ENCODE measurements at places on chromosomes 2 and 18.

DNA sequence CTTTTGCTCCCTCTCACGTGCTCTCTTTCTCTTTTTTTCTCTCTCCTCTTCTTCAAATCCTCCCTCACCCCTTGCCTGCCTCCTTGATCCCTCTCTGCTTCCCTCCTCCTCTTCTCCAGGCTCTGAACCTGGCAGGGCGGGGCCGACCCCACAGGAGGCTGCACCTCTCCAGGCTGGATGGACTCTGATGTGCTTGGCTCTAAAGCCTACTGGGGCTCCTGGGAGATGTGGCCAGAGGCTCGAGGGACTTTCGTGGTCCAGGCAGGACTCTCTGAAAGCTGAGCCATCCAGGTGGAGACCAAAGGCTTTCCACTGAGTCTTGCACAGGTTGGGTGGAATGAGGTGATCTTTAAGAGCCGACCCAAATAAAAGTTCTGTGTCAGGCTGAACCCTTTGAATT is 25.4 kb downstream of the DYSF start:
- no peak overlapping the region for H3K4me3 ChIP-seq
- no peak for DNase-seq
- no peak overlapping the region for H3K27ac ChIP-seq

DNA sequence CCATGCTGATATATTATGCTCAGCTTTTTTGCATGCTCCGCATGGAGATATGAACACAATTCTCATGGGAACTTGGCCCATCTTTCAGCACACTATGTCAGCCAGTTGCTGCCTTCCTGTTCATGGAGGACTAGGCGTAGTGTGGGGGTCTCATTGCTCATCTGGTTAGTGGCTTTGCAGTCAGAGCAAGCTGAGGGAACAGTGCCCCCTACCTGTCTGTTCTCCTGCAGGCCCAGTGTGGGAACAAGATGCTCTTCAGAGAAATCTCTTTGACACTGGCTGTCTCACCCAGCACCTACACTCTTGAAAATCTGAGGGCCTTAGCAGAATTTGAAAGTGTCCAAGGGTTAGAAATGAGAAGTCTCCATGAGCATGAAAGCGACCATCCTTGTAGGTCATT is 47.1 kb downstream of the SPTBN1 start:
- H3K4me3 ChIP-seq = no peak overlapping the region
- no peaks in the 10 kb centered on the region for H3K36me3 ChIP-seq
- DNase-seq = peak; percentile 82
- no peaks in the 10 kb centered on the region for H3K27me3 ChIP-seq

DNA sequence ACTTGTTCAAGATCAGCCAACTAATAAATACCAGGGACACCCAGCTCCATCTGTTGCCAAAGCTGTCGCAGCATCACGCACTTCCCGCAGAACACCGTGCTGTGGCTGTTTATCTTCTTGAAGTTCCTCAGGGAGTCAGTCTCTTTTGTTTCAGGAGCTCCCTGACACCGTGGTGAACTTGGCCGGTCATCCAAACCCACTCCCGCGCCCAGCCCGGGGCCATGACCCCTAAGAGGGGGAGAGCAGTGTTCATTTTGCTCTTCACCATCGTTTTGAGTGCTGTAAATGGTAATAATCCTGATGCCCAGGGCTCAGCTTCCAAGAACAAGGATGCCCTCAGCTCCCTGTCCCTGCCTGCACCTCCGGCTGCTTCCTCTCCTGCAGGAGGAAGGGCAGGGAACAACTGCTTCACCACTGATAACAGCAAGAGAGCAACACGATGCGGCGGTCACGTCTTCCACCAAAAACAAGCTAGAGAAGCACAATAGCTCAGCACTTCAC is 131.4 kb downstream of the SEPTIN10 start:
- H3K27ac ChIP-seq = no peak overlapping the region
- H3K27me3 ChIP-seq = no peaks in the 10 kb centered on the region
- H3K36me3 ChIP-seq = no peaks in the 10 kb centered on the region
- no peak overlapping the region for H3K4me3 ChIP-seq
- no peaks in the 10 kb centered on the region for H3K4me1 ChIP-seq
- DNase-seq = no peak

GRCh38 chr2:99417396-99417795 is 72.4 kb downstream of the REV1 start:
- no peak overlapping the region for H3K27ac ChIP-seq
- no peaks in the 10 kb centered on the region for H3K36me3 ChIP-seq
- no peaks in the 10 kb centered on the region for H3K27me3 ChIP-seq
- H3K4me1 ChIP-seq = no peaks in the 10 kb centered on the region

DNA sequence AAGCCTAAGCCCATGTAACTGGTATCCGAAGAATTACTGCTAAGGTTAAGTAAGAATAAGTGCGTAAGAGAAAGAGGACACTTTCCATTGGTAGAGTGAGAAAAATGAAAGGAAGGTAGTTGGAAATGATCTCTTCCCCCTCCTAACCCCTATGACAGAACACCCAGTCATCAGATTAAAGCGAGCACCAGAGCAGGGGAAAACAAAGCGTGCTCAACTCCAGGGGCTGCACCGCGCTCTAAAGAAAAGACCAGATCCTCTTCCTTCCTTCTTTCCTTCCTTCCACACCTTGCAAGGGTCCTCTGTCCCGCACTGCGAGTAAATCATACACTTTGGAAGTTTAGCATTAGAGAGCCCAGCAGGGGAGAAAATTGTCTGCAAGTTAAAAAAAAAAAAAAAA is 971 bp upstream of the CDH7 start:
- peaks cover 8% of the 10 kb centered on the region for H3K27me3 ChIP-seq
- H3K36me3 ChIP-seq = no peaks in the 10 kb centered on the region
- peak; percentile 6 for DNase-seq
- H3K4me3 ChIP-seq = no peak overlapping the region
- no peaks in the 10 kb centered on the region for H3K4me1 ChIP-seq

DNA sequence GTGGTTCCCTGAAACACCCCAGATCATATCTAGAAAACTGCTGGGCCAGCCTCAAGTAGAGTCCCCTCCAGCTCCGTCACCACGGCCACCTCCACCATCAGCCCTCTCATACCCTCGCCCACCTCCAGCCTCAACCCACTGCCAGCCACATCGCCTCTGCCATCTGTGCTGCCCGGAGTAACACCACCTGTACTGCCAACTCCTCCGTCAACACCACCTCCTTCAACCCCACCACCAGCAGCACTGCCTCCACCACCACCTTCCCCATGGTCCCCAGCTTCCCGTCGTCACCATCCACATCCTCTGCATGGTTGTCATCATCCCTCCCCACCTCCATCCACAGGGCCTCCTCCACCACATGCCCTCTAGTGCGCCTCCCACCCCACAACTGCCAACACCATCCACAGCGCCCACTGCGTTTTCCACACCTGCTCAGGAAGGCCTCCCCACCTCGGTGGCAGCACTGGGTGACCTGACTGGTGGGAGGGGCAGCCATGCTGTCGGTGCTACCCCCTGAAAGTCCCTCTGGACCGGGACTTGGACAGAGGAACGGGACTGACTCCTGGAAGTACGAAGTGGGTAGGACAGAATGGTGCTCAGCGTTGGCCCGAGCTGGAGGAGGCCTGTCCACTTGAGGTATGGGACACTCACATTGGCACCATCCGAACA is 1.6 kb downstream of the SNED1 start:
- DNase-seq = no peak
- H3K4me3 ChIP-seq = no peak overlapping the region
- H3K27me3 ChIP-seq = no peaks in the 10 kb centered on the region
- no peaks in the 10 kb centered on the region for H3K4me1 ChIP-seq

DNA sequence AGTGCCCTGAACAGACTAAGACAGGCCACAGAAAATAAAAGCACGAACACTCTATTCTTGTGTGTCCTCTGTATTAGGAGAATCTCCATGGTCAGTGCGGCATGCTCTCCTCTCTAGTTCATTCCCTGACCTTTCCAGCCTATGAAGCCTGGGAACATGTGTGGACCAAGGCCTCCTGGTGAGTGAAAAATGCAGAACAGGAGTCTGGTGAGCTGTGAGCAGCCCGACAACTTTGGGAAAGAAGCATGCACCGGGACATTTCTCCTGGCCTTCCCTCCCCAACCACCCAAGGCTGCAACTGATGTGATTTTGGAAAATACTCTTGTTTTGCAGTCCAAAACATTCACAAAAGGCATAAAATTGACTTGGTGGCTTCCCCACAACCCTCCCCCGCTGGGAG is 878.3 kb upstream of the ID2 start:
- no peak overlapping the region for H3K4me3 ChIP-seq
- no peak overlapping the region for H3K27ac ChIP-seq

DNA sequence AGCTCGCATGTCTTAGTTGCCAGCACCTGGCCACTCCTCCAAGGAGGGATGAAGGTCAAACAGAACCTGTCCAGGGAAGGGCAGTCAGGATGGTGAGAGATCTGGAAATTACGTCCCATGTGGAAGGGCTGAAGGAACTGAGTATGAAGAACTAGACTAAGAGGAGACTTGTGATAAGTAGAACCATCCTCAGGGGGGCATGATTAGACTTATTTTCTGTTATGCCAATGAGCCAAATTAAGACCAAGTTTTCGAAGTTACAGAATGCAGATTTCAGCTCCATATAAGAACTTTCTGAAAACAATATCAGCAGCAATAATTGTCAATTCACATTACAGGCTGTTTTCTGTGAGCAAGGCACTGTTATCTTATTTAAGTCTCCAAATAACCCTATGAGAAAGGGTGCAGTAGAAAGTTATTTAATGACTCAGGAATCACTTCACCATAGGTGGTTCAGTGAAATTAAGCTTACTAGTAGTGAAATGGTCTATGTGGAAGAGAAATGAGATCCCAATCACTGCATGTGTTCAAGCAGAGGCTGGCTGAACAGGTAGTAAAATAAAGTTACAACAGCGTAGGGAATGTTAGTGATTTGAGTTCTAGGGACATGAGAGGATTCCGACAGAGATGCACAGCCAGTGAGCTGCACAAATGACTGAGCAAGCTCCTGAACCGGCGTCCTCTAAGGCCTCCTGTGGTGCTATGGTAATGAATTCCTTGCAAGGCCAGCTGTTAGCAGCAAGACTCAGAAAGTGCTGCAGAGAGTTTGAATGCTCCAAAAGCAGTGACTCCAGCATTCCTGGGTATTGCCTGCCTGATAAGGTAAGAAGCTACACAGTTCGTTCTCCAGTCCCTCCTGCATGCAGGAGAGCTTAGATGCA is 4.5 kb upstream of the DYM start:
- DNase-seq = peak; percentile 95
- no peaks in the 10 kb centered on the region for H3K27me3 ChIP-seq
- H3K4me1 ChIP-seq = peaks cover 7% of the 10 kb centered on the region

DNA sequence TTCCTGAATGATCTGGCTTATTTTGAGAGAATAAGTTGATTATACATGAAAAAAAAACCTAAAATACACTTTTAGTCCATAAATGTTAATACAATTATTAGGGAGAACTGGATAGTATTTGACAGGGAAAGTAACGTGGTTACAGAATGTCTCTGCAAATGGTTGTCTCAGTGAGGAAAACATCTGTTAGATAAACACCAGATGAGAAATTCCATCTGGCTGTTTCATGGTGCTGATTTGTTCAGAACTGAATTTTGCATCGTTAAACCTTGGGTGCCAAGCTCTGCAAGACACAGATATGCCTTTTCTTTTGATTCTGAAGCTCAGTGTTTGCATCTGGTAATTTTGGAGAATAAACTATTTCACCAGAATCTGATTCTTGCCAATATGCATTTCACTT is 90.4 kb downstream of the SCN3A start:
- H3K4me1 ChIP-seq = peaks cover 2% of the 10 kb centered on the region
- H3K36me3 ChIP-seq = no peaks in the 10 kb centered on the region
- H3K27ac ChIP-seq = no peak overlapping the region
- H3K27me3 ChIP-seq = no peaks in the 10 kb centered on the region
- H3K4me3 ChIP-seq = no peak overlapping the region

DNA sequence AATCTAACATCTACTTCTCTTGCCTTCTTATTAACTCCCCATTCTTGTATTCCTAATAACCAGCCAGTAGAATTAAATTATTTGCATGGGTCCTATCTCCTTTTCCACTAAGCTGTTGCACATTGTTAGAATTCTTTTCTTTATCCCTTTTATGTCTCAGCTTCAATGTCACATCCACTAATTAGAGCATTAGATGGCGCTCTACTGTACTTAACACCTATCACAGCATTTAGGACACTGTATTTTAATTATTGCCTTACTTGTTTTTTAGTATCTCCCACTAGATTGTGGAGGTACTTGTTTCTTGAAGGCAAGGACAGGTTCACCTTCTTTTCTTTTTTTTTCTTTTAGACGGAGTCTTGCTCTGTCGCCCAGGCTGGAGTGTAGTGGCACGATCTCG is 3.8 kb downstream of the LIPT1 start:
- peaks cover 5% of the 10 kb centered on the region for H3K4me1 ChIP-seq
- H3K27ac ChIP-seq = no peak overlapping the region
- peak; percentile 33 for DNase-seq

- no peak for DNase-seq
- H3K36me3 ChIP-seq = no peaks in the 10 kb centered on the region
- H3K27ac ChIP-seq = no peak overlapping the region
- no peaks in the 10 kb centered on the region for H3K4me1 ChIP-seq
Measured at GRCh38 chr18:48688961-48689360, 150.1 kb downstream of the CTIF start.

- H3K4me3 ChIP-seq = no peak overlapping the region
- DNase-seq = no peak
- H3K36me3 ChIP-seq = no peaks in the 10 kb centered on the region
Measured at GRCh38 chr18:22728481-22729105, 204.5 kb upstream of the RBBP8 start.

GRCh38 chr2:114661971-114662939 is 219.8 kb downstream of the DPP10 start:
- DNase-seq = peak; percentile 34
- H3K27me3 ChIP-seq = no peaks in the 10 kb centered on the region

DNA sequence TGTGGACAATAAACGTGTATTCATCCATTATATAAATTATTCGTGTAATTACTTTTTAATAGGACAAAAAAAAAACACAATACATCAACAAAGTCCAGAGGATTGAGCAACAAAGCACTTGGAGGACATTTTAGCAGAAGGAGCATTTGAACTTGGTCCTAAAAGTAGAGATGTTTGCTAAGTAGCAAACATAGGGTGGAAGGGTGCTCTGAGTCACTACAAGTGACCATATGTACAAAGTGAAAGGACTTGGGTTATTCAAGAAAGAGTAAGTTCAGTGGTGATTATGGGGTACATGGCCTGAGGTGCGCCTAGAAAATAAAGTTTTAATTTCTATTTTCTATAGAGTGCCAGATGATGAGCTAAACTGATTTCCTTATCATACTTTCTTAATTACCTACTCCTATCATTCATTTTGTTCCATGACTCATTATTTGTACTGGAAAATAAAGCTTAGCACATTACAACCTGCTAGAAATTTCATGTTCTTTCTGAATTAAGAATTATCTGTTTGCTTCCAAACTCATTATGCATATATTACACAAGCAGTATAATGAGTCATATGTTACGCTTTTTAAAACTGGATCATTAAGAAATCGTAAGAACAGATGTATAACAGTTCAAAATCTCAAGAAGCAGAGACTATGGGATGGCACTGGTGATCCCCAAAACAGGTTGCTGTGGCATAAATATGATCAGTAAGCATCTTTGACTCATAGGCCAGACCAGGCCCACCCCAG is 13.1 kb upstream of the PPP1R1C start:
- H3K27ac ChIP-seq = no peak overlapping the region
- H3K4me1 ChIP-seq = no peaks in the 10 kb centered on the region
- no peaks in the 10 kb centered on the region for H3K27me3 ChIP-seq
